MV-4-11 (cell line): ENCODE measurements at places on chromosomes 16 and 17.

DNA sequence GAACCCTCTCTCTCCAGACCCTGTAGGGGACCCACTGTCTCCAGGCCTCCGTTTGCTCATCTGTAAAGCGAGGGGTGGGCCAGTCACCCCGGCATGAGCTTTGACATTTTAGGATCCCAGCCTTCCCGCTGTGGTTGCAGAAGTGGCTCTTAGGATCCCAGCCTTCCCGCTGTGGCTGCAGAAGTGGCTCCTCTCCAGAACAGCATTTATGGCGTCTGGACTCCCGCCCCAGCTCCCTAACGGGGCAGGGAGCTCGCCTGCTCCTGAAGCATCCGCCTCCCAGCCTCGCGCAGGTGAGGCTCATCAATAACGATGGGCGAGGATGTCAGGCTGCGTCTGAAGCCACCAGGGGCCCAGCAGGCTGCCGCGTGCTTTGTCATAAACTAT, 222.3 kb upstream of the TNRC6C start:
- DNase-seq = no peak

DNA sequence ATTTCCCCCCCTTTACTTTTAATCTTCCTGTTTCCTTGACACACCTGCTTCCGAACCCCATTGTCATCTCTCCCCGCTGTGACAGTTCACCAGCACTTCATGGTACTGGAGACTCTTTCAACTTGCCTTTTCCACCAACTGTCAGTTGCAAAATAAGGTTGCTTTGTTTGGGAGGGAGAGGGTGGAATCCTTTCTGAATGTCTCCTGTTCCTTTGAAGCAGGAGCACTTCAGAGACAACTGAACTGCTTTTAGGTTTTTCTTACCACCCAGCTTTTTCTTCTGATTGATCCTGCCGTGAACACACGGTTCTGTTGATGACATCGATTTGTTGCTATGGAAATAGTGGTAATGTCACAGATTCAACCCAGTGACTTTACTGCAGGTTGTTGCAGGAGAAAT, 42.0 kb downstream of the RPA1 start:
- DNase-seq = no peak

GRCh38 chr16:47917118-47917517, 238.7 kb downstream of the ABCC12 start:
- DNase-seq = no peak

DNA sequence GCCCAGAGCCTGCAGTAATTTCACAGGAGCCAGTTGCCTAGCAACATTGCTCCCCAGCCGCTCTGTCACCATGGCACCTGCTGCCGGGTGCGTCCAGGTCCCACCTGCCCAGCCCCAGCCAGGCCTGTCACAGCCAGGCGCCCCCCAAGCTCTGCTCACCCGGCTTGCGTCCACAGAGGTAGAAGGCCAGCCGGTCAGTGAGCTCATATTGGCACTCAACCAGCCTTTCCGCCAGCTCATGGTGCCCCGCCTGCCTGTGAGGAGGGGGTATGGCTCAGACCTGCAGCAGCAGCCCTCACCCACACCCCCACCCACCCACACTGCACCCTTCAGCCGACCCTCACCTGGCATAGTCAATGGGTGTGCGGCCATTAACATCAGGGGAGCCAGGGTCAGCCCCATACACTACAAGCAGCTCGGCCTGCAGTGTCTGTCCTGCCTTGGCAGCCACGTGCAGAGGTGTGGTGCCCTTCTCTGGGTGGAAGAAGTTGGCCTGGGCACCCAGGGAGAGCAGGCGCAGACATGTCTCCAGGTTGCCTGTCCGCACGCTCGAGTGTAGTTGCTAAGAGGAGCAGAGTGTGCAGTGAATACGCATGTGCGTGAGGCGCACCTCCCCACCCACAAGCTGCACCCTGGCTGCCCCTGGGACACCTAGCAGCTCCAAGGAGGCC, 7.7 kb downstream of the GIT1 start:
- no peak for DNase-seq

GRCh38 chr17:79012563-79013134, 3.1 kb upstream of the CANT1 start:
- no peak for DNase-seq

- peak; percentile 42 for DNase-seq
Measured at GRCh38 chr17:7262935-7263800, 890 bp upstream of the CLDN7 start.

- no peak for DNase-seq
Measured at GRCh38 chr17:76273445-76274111, 8.4 kb downstream of the UBALD2 start.

GRCh38 chr16:11494433-11494832, 92.3 kb downstream of the LITAF start:
- no peak for DNase-seq

GRCh38 chr16:50531901-50532300, 16.3 kb upstream of the NKD1 start:
- no peak for DNase-seq

- no peak for DNase-seq
Measured at GRCh38 chr16:4241928-4242283, at the start of gene SRL. Gene SRL (minus strand): TSS chr16:4242080. CDS start chr16:4242067, 13 bp downstream.

GRCh38 chr17:48484850-48485249, 46.0 kb downstream of the HOXB1 start:
- peak; percentile 92 for DNase-seq

- peak; percentile 54 for DNase-seq
Measured at GRCh38 chr17:74808714-74809430, 32.7 kb upstream of the NAT9 start.

DNA sequence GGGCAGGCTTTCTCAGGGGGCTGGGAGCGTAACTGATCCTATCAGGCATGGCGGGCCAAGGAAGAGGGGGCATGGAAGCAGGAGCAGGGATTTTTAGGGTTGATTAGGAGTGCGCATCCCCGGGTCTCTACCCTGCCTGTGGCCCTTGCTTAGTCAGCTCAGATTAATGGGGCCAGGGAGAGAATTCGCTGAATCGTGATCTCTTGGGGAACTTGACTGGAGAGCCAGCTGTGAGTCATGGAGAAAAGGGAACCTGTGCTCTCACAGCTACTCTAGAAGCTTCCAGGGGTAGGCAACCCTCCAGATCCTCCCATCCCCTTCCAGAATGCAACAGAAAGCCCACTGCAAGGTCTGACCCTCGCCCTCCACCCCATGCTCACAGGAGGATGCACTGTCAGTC, 3.6 kb downstream of the FOXN1 start:
- DNase-seq = peak; percentile 70

DNA sequence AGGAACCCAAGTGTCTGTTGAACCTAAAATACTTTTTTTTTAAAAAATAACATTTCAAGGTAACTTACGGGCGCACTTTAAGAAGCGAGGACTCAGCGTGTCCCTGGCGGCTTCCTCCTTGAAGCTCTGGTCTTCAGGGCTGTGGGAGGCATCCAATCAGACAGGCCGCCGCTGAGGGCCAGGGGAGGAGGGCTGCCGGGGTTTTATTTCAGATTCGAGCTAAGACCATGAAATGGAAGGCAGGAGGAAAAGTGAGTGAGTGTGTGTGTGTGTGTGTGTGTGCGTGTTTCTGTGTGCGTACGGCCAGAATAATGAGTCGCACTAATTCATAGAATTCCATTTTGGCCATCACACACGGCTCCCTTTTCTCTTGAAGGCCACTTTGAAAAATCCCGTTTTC, 41.1 kb downstream of the C16orf78 start:
- no peak for DNase-seq

GRCh38 chr17:14282726-14283125, 18.2 kb upstream of the HS3ST3B1 start:
- DNase-seq = no peak

- DNase-seq = no peak
Measured at GRCh38 chr16:79175286-79176057, 425.1 kb downstream of the MAF start.

- DNase-seq = no peak
Measured at GRCh38 chr17:41413353-41413957, 10.9 kb downstream of the KRT37 start.

- no peak for DNase-seq
Measured at GRCh38 chr17:60947100-60947499, 269.4 kb downstream of the BCAS3 start.

- DNase-seq = no peak
Measured at GRCh38 chr16:86337581-86338402, 172.5 kb upstream of the FOXF1 start.

GRCh38 chr16:51431517-51432241, 280.6 kb upstream of the SALL1 start:
- peak; percentile 92 for DNase-seq
